Caudate nucleus (tissue), 63 donors: ENCODE measurements at places on chromosomes 13 and 19.

- no peak for DNase-seq
Observed at GRCh38 chr19:52722062-52723003, 12.5 kb downstream of the ZNF611 start.

DNA sequence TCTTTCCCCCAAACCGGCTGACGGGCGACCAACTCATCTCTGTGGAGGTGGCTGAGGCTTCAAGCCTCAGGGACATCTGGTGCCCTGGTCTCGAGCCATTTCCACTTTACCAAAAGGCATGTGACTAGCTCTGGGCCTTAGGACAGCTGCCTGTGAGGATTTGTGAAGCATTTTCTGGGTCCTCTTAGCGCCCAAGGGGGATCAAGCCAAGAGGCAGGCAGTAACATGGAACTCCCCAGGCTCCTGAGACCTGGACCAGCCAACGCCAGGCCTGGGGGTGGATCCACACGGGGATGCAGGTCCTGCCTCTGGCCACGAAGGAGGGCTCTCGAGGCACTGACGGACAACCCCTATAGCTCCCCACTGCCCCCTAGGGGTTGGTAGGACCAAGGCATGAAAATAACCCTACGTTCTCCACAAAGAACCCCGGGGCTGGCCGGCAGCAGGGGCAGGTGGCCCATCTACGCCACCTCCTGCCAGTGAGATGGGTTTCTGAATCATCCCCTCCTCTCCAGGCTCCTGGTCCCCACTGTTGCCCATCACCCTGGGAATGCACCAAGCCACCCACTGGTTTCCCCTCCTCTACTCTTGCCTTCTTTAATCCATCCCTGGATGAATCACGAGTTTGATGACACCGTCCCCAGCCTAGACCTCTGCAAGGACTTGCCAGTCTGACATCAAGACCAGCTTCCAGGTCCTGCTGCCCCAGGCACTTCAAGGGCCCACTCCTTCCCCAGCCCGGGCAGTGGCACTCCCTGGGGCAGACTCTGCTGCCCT, 7.0 kb upstream of the MYDGF start:
- DNase-seq, result no peak

- DNase-seq, result no peak
Observed at GRCh38 chr13:113928685-113929627, 44.9 kb downstream of the C13orf46 start.

- DNase-seq, result no peak
Observed at GRCh38 chr19:6393983-6394412, 1.0 kb upstream of the GTF2F1 start.

DNA sequence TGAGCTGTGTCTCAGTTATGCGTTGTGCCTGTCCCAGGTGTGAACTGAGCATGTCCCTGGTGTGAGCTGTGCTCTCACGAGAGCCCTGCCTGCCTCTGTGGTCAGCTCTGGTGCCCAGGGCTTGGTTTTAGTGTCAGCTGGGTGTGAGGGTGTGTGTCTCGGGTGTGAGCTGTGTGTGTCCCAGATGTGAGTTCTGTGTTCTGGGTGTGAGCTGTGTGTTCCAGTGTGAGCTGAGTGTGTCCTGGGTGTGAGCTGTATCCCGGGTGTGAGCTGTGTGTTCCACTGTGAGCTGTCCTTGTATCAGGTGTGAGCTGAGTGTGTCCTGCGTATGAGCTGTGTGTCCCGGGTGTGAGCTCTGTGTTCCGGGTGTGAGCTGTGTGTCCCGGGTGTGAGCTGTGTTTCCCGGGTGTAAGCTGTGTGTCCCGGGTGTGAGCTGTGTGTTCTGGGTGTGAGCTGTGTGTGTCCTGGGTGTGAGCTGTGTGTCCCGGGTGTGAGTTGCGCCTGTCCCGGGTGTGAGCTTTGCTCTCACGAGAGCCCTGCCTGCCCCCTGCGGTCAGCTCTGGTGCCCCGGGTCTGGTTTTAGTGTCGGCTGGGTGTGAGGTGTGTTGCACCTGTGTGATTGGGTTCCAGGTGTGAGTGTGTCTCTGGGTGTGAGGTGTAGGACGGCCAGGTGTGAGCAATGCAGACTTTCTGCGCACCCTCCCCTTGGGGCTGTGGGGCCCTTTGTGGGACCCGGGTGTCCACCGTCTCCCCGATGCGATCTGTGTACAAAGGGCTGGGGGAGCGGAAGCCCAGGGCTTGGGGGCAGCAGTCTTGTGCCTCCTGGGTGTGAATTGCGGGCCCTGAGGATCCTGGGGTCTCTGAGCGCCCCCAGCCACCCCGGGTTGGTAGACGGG, 7.1 kb upstream of the PEAK3 start:
- no peak for DNase-seq

DNA sequence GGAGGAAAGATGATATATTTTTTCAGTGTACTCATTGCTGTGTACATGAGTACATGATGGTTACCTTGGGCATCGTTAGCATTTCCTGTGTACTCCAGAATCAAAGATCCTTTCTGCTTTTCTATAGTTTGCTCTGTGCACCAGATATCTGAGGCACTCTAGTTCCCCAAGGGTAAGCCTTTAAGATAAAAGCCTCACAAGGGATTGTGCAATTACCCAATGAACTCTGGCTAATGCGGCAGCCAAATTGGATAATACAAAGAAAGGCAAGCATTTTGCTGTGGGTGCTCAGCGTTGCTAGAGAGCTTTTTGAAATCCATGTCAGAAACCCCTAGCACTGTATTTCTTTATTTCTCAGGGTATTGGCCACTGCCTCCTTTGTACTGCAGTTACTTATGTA, 2.9 kb downstream of the CYSLTR2 start:
- DNase-seq, result no peak

- DNase-seq, result no peak
Observed at GRCh38 chr13:40254394-40254793, 412.0 kb downstream of the FOXO1 start.

GRCh38 chr13:27041341-27041740, 130.3 kb downstream of the USP12 start:
- no peak for DNase-seq

GRCh38 chr19:47797996-47798903, 6.1 kb downstream of the TPRX1 start:
- no peak for DNase-seq

DNA sequence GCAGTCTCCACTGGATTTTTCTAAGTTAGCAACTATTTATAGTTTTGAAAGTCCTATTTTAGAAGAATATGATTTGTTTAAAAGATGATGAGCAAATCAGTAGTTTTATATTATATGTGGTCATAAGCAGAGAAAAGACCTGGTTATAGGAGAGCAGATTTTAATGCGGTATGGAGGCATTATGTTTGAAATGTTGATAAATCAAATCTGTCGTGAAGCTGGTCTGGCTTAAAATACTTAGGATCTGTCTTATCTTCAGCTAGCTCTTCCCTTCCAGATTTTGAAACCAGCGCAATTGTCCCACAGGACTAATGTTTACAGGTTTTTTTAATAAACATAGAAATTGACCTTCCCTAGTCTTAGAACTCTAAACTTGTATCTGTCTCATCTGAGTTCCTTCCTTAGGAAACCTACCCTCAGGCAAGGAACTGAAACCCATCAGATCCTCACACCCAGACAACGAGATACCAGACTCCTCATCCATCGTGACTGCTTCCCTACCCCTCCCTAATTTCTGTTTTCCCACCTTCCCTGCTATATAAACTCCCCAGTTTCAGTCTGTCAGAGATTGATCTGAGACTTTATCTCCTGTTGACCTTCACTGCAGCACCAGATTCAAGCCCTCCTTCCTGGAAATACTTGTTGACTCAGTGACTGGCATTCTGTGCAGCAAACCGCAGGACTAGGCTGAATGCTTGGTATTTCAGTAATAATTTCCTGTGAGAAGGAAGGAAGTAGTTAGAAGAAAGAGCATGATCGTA, 37.8 kb upstream of the CXCL17 start:
- no peak for DNase-seq

DNA sequence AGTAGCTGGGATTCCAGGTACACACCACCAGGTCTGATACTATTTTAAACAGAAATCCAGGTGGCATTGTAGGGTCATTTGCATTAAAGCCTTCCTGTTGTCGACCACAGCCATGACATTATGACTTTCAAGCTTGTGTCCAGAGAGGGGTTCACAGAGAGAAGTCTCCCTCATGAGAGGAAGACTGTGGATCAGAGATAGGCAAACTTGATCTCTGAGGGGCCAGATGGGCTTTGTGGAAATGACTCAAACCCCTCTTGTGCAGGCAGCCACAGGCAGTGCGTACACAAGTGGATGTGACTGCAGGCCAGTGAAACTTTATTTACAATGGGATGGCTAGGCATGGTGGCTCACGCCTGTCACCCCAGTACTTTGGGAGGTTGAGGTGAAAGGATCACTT, 27.8 kb upstream of the F2RL3 start:
- no peak for DNase-seq
